GM19239 (cell line): ENCODE measurements at places on chromosomes 6 and 20.
A peak's percentile ranks its signal among the peaks of the same experiment; 100 is the strongest.

DNA sequence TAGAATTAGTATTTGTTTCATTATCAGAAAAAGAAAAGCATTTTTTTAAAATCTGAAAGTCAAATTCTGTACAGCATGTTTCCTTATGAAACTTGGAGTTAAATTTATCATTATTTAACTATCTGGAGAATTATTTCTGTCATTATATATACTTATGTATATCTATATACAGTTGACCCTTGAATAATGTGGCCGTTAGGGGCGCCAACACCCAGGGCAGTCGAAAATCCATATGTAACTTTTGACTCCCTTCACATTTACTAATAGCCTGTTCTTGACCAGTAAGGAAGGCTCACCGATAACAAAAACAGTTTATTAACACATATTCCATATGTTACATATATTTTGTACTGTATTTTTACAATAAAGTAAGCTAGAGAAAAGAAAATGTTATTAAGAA lies 341.2 kb downstream of the ADGRB3 start:
- DNase-seq, result no peak

DNA sequence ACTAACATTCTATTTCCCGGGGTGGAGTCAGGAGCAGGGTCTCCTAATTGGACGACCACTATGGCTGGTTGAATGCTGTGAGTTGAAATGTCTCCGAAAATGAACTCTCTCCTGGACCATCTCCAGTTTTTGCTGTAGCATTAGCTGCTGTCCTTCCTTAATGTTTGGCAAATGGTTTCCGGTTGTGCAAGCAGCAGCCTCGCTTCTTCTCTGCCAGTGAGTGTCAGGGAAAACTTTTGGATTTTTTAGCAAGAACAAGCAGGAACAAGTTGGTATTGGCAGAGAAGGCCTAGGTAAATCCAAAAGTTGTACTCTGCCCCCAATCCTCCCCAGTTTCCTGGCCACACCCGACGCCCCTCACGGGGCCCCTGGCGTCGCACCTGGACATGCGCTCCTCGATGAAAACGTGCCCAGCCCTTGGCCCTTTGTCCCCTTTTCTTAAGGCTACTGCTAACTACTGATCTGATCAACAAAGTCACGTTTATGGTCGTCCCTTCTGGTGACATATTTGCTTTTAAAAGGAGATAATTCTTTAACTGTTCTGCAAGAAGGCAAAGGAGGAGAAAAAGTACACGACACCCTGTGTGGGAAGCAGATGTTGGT lies 103.2 kb downstream of the ARMC2 start:
- DNase-seq, result no peak

DNA sequence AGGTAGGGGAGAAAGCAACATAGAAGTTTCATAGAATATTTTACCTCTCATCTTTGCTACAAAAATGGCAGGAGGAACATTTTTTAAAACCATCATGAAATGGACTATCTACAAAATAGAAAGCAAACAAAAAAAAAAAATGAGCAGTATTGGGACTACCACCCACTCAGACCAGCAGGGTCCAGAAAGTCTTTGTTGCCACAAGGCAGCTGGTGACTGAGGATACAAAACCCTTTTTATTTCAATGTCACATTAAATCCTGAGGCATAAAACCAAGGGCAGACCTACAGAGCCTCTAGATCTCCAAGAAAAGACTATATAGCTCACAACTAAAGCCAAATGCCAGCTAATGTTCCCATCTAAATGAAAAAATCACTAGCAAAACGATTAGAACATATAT lies 282.2 kb downstream of the PTPRK start:
- no peak for DNase-seq

GRCh38 chr20:63520934-63521601 lies 503 bp downstream of the PPDPF start:
- DNase-seq, result peak; percentile 91

- no peak for DNase-seq
Measured at GRCh38 chr6:25458485-25458884, 179.3 kb downstream of the CARMIL1 start.

DNA sequence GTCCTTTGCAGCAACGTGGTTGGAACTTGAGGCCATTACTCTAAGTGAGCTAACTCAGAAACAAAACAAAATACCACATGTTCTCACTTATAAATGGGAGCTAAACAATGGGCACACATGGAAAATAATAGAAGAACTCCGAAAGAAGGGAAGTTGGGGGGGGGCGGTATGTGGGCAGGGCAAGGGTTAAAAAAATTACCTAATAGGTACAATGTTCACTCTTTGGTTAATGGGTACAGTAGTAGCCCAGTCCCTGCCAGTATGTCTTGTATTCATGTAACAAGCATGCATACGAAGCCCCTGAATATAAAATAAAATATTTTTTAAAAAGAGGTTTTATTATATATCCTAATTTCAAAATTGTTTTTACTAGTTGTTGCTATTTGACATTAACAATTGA lies 15.3 kb upstream of the FHL5 start:
- no peak for DNase-seq

- DNase-seq, result no peak
Measured at GRCh38 chr20:1293641-1294379, 27.7 kb downstream of the SNPH start.

GRCh38 chr20:24950128-24950835 lies 1.2 kb downstream of the CST7 start:
- no peak for DNase-seq

- no peak for DNase-seq
Measured at GRCh38 chr6:114523508-114523907, 180.7 kb upstream of the HS3ST5 start.

- peak; percentile 69 for DNase-seq
Measured at GRCh38 chr6:7243179-7243981, 69.6 kb downstream of the SSR1 start.

GRCh38 chr6:137944793-137945498 lies 77.9 kb downstream of the TNFAIP3 start:
- DNase-seq, result no peak

DNA sequence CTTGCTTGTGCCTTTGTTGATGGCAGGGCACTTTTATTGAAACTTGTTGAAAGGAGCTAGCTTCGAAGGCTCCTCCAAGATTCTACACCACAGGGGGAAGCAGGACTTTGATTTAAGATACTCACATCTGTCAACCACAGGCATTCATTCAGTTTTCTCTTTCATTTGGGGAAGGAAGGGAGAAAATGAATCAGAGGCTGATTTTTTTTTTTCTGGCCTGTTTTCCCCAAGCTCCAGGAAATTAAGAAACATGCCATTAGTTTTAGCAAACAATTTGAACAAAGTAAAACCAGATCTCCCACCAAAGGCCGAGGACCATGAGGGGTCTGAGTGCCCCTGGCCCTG lies 8.7 kb upstream of the APCDD1L start:
- DNase-seq, result no peak

GRCh38 chr6:88376768-88377387 lies 210.7 kb upstream of the CNR1 start:
- DNase-seq, result no peak

DNA sequence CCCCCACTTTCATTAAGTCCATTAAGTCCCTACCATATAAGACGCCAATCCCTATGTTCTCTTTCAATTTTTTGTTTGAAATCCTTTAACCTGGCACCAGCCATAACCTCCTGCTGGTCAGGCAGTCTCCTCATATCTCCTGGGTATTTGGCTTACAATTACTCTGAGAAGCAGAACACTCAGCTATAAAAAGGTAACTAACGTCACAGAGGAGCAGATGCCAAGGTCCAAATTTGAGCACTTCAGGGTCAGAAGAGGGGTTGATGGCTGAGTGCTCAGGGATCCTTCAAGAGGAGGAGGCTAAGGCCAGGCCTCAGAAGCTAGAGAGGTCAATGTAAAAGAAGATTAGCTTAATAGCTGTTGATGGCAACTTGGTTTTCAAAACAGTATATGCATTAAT lies 22.3 kb upstream of the RCAN2 start:
- no peak for DNase-seq

DNA sequence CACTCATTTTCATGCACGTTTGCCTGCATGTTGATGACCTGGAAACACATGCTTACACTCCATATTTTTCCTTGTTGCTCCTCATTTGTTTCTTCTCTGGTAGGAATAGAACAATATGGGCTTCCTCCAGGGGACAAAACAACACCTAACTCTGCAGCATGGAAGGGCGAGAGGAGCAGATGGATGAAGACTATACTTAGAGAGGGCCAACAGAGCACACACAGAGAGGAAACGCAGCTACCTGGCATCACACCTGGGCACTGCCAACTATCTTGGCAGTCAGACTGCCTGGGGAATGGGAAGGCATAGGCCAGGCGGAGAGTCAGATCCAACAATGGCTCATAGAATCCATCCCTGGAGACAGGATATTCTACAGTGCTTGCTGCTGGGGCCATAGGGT lies 290.9 kb downstream of the CD83 start:
- no peak for DNase-seq

- DNase-seq, result no peak
Measured at GRCh38 chr6:81897793-81898192, 145.3 kb upstream of the TENT5A start.

GRCh38 chr6:143823548-143823947 lies 19.6 kb upstream of the LTV1 start:
- DNase-seq, result no peak

DNA sequence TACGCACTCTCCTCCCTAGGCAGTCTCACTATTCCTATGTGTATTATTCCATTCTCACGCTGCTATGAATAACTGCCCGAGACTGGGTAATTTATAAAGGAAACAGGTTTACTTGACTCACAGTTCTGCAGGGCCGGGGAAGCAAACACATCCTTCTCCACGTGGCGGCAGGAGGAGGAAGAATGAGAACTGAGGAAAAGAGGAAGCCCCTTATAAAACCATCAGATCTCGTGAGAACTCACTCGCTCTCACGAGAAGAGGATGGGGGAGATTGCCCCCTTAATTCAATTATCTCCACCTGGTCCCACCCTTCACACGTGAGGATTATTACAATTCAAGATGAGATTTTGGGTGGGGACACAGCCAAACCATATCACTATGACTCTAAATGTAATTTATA lies 61.9 kb downstream of the ECT2L start:
- no peak for DNase-seq

GRCh38 chr6:97450087-97450486 lies 167.1 kb upstream of the MMS22L start:
- DNase-seq, result no peak

DNA sequence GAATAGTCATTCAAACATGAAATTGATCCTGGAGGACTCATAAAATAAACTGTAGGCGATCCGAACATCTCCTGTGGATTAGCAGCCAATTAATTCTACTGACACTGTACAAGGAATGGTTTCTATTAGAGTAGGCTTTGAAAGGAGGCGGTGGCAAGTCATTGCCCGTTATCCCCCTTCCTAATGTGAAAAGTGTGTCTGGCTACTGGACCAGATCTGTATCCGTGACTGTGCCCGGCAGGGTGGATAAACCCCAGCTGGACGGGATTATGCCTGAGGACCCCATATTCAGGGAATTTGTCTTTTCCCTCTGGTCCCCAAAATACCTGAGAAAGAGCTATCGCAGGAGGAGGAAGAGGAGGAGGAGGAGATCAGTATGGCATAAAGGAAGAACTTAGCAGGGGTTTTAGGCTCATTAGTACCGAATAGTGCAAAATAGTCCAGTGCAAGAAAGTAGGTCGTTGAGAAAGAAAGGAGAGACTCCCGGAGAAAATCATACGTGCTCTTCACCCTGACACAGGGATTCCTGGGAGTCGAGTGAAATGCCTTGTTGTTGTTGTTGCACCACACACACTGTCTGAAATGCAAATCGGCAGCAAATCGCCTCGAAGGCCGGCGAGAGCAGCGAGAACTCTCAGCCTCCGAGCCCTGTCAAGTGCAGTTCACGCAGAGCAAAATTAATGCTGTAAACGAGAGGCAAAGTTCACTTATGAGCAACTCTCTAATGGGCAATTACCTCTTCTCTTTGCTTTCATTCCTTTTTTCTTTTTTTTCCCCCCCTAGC lies 178.9 kb upstream of the ARID1B start:
- no peak for DNase-seq

- DNase-seq, result no peak
Measured at GRCh38 chr20:36847009-36847709, 28.8 kb upstream of the TLDC2 start.

- DNase-seq, result no peak
Measured at GRCh38 chr6:150865043-150865405, 478 bp upstream of the MTHFD1L start.

GRCh38 chr6:48765352-48765961 lies 654.5 kb upstream of the PTCHD4 start:
- DNase-seq, result no peak

- no peak for DNase-seq
Measured at GRCh38 chr6:118788702-118789101, 105.2 kb upstream of the ASF1A start.

- DNase-seq, result no peak
Measured at GRCh38 chr6:37889486-37889885, 70.0 kb downstream of the ZFAND3 start.

GRCh38 chr6:122308074-122308473 lies 91.4 kb upstream of the HSF2 start:
- DNase-seq, result no peak

DNA sequence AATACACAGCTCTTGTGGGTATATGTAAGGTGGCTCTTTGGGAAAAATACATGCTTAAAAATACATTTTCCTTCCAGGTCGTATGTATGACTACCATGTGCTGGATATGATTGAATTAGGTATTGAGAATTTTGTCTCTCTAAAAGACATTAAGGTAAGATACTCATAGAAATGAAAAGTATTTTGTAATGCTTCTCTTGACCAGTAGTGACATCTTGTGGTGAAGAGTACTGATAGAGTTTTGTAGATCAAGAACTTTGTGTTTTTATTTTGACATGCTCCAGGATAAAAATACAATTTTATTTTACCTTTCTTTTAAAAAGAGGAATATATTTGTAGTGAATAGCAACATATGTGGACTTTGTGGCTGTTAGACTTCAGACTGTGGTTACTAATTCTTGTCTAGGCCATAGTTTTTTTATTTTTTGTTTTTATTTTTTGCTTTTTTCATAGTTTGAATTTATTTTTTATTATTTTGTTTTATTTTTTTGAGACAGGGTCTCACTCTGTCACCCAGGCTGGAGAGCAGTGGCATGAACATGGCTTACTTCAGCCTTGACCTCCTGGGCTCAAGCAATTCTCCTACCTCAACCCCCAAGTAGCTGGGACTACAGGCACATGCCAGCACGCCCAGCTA lies 17.9 kb downstream of the RPF2 start:
- no peak for DNase-seq

DNA sequence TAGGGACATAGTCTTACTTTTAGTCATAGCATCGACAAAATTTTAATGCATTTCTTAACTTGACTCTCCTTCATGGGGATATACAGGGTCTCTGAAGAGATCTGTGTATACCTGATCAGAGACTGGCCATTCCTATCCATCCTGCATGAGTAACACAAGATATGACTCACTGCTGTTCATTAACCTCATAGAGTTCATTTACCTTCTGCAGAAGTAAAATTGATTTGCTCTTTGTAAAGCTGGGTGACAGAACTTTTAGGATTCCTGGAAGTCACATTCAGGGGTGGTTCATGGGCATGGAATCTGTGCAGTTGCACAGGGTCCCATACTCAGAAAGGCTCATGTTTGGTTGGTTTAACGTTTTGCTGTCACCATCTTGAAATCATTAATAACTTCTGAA lies 53.2 kb downstream of the PDE7B start:
- no peak for DNase-seq
